Choroid plexus epithelial cell (primary cell): ENCODE measurements at places on chromosomes 11 and 22.
A peak's percentile ranks its signal among the peaks of the same experiment; 100 is the strongest.

DNA sequence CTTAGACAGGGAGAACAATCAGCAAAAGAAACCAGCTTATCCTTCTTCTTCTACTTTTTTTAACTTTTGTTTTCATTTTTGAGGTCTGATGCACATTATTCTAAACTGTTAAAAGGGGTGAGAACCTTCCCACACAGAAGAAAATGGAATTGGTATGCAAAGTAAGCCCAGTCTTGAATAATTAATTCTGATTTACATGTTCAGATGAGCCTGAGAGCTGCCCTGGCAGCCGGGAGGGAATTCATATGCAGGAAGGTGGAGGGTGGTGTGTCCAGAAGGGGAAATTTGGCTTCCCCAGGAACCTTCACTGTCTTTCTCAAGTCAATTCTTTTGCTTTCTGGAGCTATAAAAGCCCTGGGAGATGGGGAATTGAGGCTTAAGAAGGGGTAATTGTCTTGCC is 181.0 kb downstream of the INSC start:
- DNase-seq: no peak

DNA sequence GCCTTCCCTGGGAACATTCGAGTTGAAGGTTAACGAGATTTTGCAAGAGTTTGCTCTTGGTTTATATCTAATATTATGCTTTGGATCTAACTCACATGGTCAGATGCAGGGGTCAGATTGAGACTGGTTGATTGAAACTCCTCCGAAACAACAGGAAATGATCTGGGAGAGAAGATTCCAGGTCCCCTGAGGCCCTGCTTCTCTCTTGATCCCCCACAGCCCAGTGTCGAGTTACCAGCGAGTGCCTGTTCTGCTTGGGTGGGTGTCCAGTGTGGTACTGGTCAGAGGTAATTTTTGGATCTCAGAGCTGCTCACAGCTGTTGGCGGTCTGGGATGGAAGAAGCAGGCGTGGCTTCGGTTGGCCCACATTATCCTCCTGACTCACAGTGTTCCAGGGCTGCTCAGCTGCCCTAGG is 9.2 kb downstream of the FBLN1 start:
- peak; percentile 96 for DNase-seq

DNA sequence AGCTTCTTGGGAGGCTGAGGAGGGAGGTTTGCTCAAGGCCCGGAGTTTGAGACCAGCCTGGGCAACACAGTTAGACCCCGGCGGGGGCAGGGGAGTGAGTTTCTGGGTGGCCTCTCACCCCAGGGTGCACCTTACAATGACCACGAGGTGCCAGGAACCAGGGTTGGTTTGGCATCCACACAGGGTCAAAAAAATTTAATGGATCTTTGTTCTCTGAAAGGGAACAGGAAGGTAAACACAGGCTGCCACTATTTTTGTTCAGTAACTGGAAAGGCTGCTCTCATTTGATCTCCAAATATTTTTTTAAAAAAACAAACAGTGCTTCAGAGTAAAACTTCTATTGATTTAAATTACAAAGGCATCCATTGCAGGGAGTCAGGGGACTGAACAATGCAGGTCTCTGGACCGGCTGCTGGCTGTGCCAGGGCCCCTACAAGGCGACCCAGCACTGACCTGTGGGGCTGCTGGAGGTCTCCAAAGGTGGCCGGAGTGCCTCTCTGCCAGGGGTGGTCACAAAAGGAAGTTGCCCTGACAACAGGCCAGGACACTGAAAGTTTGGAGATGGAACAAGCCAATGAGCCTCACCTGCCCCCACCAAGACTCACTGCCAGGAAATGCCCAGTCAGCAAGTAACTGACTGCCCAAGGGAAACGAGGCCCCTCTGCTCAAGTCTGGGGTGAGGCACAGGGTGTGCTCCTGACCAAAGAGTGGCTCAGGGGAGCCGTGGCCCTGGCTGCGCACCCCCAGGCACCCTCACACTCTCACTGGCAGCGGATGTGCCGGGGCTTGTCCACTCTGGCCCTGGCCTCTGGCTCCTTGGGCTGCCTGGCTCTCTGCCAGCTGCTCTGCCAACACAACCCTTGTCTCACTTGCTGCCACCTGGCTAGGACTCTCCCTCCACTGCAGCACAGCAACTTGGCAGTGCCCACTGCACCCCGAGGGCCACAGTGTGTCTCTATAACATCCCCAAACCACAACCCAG is 51.8 kb downstream of the ARFGAP3 start:
- peak; percentile 20 for DNase-seq

DNA sequence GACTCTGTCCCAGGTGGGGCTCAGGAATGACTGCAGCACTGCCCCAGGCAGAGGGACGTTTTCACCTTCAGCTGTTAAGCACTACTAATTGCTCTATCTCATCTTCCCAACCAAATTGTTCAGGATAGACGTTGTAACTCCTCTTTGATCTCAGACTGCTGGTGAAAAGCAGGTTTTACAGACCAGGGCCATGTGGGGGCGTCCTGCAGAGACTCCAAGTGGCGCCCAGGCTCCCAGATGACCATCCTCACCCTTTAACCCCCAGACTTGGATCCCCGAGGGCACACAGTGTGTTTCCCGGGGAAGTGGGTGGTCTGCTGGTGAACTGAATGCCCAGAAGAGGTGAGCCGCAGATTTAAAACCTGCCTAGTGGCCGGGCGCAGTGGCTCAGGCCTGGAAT is 23.9 kb downstream of the FADD start:
- DNase-seq: peak; percentile 42

DNA sequence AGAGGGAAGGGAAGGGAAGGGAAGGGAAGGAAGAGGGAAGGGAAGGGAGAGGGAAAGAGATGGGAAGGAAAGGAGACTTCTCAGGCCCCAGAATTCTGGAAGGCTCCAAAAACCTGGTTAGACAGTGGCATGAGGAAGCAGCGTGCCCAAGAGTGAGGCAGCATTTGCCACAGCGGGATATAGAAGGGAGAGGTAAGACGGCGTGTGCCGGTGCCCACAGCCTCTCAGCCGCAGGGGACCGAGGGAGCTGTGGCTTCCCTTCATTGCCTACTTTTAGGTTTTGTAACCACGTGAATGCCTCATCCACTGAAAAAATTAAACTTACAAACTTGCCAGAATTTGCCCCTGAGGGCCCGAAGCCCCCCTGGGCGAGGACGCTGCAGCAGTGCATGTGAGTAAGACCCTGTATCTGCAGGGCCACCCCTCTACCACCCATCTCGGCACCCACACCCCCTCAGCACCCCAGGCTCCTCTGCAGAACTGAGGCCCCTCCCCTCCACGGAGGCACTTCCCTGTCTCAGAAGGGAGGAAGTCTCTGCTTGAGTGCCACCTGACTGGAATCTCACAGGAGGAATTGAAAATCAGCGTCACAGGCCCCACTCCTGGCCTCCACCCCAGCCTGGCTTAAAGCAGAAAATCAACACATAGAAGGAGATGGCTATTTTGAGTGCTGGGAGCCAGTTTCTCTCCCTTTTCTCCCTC is 58.1 kb downstream of the LINC01488 start:
- no peak for DNase-seq

GRCh38 chr11:44305470-44306051 is 4.4 kb downstream of the ALX4 start:
- peak; percentile 32 for DNase-seq

DNA sequence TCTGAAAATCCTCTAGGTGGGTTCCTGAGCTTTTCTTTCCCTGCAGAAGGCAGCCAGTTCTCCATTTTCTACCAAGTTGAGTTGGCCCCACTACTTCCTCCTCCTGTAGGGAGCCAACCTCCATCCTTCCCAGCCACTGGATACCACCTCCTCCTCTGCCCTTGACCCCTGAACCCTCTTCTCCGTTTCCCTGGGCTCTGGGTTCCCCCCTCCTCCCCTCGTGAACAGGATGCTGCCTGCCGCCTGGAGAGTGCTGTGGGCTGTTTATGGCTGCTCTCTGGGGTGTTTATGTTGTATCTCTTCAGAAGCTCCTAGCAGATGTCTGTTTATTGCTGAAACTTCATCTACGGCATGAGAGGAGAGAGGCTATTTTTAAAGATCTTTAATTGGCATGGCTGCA is 8.6 kb downstream of the MICAL2 start:
- DNase-seq: no peak

GRCh38 chr22:50343541-50343935 is 411 bp downstream of the PPP6R2 start:
- DNase-seq: no peak

GRCh38 chr11:126061707-126062678 is 673 bp downstream of the CDON start:
- peak; percentile 28 for DNase-seq

DNA sequence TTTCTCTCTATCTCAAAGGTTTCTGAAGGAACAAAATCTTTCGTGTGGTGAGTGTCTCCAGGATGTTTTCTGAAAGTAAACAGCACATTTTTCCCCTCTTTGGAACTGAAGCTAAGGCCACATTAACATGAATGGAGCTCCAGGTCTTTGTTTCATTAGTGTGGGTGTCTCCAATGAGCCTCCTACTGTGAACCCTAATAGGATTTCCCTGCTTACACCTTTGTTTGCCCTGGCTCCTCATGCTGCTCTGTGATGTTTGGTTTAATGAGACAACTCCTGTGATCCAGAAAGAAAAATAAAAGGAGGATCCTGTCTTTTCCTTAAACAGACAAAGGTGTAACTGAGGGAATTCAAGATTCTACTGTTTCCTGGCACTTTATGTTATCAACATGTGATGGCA is 76.9 kb upstream of the SLC6A5 start:
- no peak for DNase-seq

DNA sequence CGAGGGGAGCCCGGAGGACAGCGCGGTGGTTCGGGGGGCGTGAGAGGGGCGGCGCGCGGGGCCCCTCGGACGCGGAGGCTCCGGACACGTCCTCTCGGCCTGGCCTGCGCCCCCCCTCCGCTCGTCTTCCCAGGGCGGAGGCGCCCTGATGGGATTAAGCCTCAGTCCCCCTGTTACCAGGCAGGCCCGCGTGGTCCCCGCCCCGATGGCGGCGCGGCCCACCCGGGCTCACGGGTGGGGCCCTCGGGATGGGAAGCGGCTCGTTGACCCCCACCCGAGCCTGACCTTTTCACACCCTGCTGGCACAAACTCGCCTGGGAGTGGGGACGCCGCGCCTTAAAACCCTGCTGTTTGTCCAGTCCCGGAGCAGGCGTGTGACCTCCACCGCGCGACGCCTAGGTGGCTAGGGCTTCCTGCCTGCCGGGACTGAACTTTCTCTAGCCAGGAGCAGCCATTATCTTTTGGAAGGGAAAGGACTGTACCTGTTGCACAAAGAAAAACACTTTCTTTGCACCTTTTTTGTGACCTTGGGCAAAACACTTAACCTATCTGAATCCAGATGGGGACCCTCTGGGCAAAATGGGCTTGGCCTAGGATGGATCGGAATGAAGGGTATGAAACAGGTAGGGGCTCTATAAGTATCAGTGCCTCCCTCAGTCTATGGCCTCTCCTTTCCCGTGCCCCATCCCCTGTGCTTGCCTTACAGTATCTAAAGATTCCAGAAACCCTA is 1.0 kb downstream of the KIAA1671 start:
- DNase-seq: no peak

- no peak for DNase-seq
Observed at GRCh38 chr11:30617762-30618161, 31.6 kb upstream of the MPPED2 start.

- DNase-seq: no peak
Observed at GRCh38 chr22:35359380-35360065, 21.4 kb upstream of the HMOX1 start.

GRCh38 chr22:45740236-45740635 is 68.6 kb downstream of the ATXN10 start:
- DNase-seq: peak; percentile 68

GRCh38 chr11:10454878-10455631 is at the start of gene AMPD3:
Gene AMPD3, plus strand, starts transcription at chr11:10455264. Its CDS starts 6,256 bp downstream, at chr11:10461520.
- peak; percentile 97 for DNase-seq

GRCh38 chr11:126101251-126101929 is 38.7 kb upstream of the CDON start:
- no peak for DNase-seq

DNA sequence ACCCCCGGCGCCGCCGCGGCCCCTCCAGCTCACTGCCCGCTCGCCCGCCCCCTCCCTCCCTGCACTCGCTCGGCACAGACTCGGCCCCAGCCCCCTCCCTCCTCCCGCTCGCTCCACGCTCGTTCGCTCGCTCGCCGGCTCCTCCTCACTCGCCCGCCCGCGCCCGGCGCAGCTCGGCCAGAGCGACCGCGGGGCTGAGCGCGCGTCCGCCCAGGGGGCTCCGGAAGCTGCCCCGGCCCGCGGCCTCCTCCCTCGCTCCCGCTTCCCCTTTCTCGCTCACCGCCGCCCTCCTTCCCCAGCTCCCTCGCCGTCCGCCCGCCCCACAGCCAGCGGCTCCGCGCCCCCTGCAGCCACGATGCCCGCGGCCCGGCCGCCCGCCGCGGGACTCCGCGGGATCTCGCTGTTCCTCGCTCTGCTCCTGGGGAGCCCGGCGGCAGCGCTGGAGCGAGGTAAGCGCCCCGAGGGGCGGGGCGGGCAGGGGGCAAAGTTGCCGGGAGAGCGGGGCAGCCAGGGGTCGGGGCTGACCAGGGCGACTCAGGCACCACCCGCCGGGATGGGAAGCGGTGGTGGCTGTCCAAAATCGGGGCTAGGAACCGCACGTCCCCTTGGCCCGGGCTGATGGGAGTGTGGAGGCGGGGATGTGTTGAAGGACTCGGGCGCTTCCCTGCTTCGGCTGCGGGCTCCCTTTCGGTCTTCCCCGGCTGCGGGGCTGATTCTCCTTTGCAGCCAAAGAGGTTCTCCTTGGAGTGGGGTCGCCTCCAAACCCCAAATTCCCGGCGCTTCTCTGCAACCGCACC is at the start of gene SEZ6L:
Gene SEZ6L (plus strand): TSS at position 148 of the 797 bp plus-strand sequence. CDS start 208 bp downstream, at position 356.
- no peak for DNase-seq

- DNase-seq: no peak
Observed at GRCh38 chr11:128777369-128778011, 83.6 kb downstream of the FLI1 start.

GRCh38 chr11:44034639-44035038 is 13.1 kb upstream of the ACCSL start:
- no peak for DNase-seq

- no peak for DNase-seq
Observed at GRCh38 chr11:34276352-34276864, 81.4 kb downstream of the ABTB2 start.

DNA sequence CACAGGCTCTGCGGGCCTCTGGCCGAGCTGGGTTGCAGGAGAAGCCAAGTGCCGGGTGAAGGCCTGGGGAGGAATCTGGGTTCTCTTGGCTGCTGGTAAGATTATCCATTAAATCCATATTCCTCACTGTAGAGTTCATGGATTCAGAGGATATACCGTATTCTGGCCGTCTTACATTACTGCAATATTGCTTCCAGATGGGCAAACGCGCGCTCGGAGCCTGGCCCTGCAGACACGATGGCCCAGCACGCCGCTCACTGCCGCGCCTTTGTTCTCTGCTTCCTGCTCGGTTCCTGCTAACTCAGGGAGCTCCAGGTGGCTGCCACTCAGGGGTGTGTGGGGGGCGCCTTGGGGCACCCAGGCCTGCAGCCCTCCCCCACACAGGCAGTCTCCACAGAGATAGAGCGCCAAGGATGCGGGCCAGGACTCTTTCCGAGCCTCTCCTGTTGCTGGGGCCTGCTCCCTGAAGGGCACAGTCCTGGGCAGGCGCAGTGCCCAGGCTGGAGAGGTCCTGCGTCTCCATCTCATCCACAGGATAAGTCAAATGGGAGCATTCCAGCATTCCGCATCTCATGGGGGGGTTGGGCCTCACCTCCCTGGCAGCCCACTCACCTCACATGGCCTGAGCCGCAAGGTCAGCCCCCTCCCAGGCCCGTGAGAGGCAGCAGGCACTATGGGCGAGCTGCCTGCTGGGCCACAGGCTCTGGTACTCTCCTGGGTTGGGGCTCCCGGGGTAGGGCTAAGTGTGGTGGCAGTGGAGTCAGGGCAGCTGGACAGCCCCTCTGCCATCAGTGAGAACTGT is 14.1 kb upstream of the KCNQ1OT1 start:
- no peak for DNase-seq

GRCh38 chr11:66258473-66258893 is 10.0 kb upstream of the RAB1B start:
- DNase-seq: no peak
